ENCODE measurements at places on chromosomes 11 and 22.

DNA sequence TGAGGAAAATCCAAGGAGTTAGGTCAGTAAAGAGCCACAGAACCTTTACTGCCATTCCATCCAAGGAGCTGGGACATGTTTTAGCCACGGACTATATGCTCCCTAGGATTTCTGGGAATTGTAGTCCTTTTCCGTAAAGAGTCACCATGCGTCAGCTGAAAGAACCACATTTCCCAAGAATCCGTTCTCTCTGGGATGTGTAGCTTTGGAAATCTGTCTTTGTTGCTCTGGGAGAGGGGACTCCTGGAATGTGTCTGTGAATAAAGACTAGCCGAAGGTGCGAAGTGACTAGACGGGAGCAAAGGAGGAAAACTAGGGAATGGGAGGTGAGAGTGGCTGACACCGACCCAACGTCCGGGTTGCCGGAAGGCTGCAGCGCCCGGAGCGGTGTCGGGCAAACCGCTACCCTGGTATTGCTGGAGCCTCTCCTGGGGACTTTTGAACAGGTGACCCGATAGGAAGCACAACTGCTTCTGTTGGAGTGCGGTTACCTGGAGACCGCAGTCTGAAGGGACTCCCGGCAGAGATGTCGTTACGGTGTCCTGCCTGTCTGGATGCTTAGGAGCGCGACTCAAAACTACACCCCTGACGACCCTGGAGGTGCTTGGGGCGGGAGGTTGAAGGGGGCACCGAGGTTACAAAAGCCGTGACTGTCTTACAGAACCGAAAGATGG, at the start of gene IFTAP:
Gene IFTAP (plus strand): TSS at position 187 of the 674 bp plus-strand sequence. CDS start 15,602 bp downstream, outside the sequence.
- DNase-seq, result peak; percentile 94

- DNase-seq, result no peak
Observed at GRCh38 chr11:1896923-1897322, 5.2 kb upstream of the PRR33 start.

DNA sequence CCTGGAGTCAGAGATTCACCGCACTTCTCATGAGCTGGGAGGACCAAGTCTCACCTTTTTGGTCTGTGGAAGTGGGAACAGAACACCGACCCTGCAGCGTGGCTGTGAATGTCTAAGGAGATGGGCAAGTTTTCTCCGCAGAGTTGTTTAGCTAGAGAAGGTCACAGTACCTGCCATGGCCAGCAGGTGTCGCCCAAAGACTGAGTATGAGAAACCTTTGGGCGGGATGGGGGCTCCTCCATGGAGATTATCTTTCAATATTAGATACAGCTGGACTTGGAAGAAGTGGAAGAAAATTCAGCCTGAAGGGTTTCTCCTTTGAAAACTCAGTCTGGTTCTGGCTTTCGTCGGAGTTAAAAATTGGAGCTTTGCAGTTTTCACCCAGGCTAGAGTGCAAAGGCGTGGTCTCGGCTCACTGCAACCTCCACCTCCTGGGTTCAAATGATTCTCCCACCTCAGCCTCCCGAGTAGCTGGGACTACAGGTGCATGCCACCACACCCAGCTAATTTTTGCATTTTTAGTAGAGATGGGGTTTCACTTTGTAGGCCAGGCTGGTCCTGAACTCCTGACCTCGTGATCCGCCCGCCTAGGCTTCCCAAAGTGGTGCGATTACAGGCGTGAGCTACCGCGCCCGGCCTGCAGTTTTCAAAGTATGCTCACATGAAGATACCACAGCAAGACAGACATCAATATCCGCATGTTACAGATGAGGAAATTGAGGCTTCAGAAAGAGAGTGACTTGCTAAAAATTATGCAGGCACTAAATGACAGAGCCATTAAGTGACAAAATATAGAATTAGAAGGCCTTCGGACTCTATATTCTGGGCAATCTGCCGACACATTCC, 10.7 kb upstream of the DSCAML1 start:
- peak; percentile 6 for DNase-seq

- DNase-seq, result peak; percentile 78
Observed at GRCh38 chr11:62680825-62681240, 2.0 kb upstream of the UBXN1 start.

DNA sequence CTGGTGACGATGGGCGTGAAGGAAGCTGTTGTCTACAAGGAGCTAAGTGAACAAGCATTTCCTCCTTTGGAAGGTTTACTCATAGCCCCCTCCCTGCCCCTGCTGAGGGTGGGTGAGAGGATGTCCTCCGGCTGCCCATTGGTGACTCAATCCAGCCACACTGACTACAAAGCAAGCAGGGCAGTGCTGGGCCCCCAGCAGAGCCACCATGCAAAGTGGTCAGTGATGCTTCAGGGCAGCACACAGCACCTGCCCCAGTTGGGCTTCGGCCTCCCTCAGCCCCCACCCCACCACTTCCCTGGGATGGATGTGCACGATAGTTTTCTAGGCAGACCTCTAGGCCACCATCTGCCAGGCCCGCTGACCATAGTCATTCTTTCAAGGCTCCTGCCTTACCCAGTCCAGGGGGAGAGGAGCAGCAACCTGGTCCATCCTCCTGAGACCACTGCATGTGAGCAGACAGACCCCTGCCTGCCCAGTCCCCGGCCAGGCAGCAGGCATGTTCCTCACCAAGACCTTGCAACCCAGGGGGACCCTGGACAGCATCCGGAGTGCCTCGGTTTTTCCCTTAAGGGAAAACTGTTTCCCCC, 125.1 kb downstream of the BCR start:
- DNase-seq, result no peak

GRCh38 chr11:65134240-65134951, at the start of gene SYVN1:
Gene SYVN1, minus strand, starts transcription at chr11:65134519. Its CDS starts 918 bp downstream, at chr11:65133601.
- DNase-seq, result peak; percentile 96

DNA sequence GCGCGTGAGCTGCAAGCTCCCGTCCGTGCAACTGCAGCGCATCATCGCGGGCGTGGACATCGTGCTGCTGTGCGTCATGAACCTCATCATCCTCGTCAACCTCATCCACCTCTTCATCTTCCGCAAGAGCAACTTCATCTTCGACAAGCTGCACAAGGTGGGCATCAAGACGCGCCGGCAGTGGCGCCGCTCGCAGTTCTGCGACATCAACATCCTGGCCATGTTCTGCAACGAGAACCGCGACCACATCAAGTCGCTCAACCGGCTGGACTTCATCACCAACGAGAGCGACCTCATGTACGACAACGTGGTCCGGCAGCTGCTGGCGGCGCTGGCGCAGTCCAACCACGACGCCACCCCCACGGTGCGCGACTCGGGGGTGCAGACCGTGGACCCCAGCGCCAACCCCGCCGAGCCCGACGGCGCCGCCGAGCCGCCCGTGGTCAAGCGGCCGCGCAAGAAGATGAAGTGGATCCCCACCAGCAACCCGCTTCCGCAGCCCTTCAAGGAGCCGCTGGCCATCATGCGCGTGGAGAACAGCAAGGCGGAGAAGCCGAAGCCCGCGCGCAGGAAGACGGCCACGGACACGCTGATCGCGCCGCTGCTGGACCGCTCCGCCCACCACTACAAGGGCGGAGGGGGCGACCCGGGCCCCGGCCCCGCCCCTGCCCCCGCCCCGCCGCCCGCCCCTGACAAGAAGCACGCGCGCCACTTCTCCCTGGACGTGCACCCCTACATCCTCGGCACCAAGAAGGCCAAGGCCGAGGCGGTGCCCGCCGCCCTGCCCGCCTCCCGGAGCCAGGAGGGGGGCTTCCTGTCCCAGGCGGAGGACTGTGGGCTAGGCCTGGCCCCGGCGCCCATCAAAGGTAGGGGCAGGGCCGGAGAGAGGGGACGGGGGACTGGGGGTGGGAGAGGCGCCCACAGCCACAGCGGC, 7.3 kb downstream of the PANX2 start:
- DNase-seq, result no peak

DNA sequence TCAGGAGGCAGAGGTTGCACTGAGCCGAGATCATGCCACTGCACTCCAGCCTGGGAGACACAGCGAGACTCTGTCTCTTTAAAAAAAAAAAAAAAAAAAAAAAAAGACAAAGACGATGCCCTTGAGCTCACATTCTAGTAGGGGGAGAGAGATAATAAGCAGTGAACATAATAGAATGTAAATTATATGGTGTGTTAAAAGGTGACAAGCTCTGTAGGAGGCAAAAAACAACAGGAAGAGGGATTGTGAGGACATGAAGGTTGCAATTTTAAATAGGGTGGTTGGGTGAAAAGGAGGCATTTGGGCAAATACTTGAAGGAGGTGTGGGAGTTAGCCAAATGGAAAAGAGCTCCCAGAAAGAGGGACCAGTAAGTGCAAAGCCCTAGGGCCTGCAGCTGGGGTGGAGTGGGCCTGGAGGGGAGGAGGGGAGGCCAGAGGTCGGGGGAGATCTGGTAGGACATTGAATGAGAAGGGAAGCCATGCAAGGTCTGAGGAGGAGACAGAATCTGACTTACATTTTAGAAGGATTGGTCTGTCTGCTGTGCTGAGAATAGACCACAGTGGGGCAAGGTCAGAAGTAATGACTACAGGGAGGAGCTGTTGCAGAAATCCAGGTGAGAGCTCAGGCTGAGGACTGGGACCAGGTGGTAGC, 26.6 kb downstream of the P2RY2 start:
- DNase-seq, result no peak

GRCh38 chr11:107263844-107264563, 193.6 kb downstream of the CWF19L2 start:
- no peak for DNase-seq

DNA sequence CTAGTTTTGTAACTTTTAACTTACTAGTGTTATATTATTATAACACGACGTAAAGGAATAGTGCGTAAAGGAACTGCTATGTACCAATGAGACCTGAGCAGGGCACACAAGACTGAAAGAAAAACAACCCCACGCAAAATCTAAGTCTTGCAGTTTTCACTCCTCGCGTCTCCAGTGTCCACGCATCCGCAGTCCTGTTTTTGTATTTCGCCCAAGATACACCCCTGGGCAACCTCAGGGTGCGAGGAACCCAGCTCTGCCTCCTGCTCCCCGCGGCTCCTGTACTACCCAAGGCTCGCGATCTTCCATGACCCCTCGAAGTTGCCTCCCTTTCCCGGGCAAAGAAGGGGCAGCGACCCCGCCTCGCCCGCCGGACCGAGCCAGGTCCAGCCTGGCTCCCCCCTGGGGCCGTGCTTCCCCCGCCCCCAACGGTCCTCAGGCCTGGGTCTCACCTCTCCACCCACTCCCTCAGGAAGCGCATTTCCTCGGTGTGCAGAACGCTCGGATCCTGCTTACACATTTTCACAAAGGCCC, 393 bp downstream of the ST13 start:
- peak; percentile 2 for DNase-seq

DNA sequence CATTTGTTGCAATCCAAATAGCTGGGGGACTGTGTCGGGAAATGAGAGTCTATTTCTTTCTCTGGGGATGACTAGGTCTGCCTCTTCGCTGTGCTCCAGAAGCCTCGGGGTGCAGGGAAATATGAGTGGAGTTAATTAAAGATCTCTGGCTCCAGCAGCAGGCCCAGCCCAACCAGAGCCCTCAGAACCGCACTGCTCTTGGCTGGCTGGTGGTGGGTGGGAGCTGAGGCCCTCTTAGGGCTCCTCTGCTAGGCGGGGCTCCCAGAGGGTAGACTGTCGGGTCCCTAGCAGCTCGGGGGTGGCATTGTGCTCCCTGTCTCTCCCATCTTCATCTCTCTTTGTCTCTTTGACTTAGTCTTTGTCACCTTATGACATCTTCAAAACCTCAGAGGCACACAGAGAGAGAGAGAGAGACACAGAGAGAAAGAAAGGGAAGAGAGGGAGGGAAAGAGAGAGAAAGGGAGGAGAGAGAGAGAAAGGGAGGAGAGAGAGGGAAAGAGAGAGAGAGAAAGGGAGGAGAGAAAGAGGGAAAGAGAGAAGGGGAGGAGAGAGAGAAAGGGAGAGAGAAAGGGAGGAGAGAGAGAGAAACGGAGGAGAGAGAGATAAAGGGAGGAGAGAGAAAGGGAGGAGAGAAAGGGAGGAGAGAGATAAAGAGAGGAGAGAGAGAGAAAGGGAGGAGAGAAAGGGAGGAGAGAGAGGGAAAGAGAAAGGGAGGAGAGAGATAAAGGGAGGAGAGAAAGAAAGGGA, 20.2 kb downstream of the MPPED1 start:
- DNase-seq, result no peak

- DNase-seq, result no peak
Observed at GRCh38 chr11:88167853-88168252, 7.4 kb downstream of the RAB38 start.

DNA sequence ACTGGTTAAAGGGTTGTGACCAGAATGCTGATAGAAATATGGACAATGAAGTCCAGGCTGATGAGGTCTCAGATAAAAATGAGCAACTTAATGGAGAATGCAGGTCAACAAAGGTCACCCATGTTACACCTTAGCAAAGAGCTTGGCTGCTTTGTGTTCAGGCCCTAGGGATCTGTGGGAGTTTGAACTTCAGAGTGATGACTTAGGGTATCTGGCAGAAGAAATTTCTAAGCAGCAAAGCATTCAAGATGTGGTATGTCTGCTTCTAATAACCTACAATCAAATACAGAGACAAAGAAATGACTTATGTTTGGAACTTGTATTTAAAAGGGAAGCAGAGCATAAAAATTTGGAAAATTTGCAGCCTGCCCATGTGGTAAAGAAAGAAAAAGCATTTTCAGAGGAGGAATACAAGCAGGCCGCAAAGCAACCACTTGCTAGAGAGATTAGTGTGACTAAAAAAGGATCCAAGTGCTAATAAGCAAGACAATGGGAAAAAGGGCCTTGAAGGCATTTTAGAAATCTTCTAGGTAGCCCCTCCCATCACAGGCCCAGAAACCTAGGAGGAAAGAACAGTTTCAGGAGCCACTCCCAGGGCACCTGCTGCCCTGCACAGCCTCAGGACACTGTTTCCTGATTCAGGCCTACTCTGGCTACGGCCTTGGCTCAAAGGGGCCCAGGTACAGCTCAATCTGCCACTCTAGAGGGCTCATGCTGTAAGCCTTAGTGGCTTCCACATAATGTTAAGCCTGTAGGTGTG, 41.3 kb downstream of the TNKS1BP1 start:
- DNase-seq, result no peak

- DNase-seq, result no peak
Observed at GRCh38 chr11:65595131-65595530, 469 bp downstream of the KCNK7 start.

GRCh38 chr22:49781289-49781782, 46.3 kb downstream of the BRD1 start:
- no peak for DNase-seq

GRCh38 chr11:133065847-133066485, 466.3 kb downstream of the OPCML start:
- DNase-seq, result no peak

- no peak for DNase-seq
Observed at GRCh38 chr22:18975434-18976196, 39.5 kb upstream of the PRODH start.

DNA sequence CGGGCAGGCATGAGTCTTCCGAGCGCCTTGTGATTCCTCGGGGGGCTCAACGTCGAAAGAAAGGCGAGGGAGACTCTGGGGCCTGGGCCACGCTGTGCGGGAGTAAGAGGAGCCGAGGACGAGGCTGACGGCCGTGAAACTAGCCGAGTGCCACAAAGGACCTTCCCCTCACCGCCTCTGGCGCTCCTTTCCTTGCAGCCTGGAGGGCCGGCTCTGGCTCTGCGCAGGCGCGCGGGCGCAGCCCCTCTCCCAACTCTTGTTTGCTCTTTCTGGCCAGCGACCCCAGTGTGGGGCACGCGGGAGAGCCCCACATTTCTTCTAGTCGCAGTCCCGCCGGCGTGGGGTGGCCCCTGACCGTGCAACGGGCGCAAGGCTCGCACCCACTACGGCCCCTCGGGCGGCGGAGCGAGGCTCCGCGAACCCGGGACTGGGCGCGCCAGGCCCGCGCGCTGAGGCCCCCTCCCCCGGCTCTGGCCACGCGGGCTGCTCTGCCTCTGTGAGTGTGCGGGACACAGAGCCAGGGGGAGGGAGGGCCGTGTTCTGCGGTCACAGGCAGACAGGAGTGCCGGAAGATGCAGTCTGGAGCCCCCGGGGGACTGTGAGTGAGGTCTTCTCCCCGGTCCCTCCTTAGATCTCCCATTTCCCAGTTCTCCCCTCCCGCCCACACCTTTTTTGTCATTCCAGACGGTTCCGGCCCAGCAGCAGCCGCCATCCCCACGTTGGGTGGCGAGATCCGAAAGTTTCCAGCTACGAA, 1.0 kb upstream of the TOB2 start:
- DNase-seq, result peak; percentile 10
